Erythroblast (primary cell): ENCODE measurements at places on chromosomes 6 and 20.
A peak's percentile ranks its signal among the peaks of the same experiment; 100 is the strongest.

GRCh38 chr6:116019428-116019827, 41.3 kb downstream of the FRK start:
- DNase-seq, result no peak

- no peak for DNase-seq
Measured at GRCh38 chr6:142884214-142885035, 60.6 kb downstream of the HIVEP2 start.

DNA sequence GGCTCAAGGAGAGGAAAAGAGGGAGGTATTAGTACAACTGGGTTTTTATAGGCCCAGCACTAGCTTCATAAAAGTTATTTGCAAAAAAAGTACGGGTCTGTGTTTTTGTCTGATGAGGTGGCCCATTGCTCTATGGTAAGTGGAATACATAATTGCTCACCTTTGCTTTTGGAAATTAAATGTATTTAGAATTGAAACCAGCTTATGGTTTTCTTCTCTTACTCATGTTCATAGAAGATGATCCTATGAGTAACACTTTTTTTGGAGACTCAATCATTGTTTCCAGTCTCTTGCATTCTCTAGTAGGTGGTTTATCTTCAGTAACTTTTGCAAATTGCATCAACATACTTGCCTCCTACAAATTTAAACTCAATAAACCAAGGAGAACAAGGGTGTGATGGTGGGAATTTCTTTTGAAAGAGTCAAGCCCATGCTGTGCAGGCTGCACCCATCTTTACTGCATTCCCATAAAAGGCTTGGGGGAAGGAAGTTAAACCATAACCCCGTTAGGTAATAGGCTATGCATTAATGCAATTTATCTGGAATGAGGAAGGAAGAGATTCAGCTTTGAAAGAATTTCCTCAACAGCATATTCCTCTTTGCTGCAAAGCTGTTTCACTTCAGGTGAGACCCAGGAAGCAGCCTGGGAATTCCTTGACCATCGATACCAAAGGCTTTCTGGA, 48.5 kb upstream of the EDN1 start:
- DNase-seq, result no peak

DNA sequence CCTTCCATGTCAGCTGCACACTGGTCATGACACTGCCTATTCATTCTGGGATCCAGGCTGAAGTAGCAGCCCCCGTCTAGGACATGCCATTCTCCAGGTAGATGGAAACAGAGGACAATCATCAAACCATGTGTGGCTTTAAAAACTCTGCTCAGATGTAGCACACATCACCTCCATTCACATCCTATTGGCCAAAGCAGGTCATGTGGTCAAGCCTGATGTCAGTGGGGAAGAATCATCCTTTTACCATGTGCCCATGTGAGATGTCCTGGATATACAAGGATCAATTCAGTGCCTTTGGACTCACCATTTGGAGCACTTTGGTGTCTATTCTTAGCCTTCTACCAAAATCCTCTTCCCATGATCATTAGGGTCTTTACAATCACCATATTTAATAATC, 99.5 kb downstream of the CDC5L start:
- DNase-seq, result no peak

DNA sequence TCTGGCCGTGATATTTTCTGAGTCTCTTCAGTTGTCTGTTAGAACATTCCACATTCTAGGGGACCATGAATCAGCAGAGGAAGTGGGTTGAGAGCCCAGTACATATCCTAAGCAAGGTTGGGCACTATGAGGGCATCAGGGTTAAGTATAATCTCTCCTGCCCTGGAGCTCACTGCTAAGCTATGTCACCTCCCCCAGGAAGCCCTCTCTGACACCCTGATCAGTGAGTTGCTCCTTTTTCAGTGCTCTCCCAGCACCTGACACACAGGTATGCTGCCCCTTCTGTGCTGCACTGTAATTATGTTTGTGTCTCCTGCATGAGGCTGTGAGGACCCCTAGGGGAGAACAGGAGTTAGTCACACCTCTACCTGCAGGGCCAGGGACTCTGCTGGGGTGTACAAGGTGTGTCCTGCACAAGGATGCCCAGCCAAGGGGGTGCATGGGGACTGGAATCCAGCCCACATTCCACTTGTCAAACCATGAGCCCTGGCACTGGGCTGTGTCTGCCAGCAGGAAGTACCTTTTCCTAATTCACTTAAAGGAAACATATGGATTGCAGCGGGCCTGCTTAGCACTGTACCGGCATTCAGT, 3.9 kb downstream of the RAB44 start:
- DNase-seq, result no peak

DNA sequence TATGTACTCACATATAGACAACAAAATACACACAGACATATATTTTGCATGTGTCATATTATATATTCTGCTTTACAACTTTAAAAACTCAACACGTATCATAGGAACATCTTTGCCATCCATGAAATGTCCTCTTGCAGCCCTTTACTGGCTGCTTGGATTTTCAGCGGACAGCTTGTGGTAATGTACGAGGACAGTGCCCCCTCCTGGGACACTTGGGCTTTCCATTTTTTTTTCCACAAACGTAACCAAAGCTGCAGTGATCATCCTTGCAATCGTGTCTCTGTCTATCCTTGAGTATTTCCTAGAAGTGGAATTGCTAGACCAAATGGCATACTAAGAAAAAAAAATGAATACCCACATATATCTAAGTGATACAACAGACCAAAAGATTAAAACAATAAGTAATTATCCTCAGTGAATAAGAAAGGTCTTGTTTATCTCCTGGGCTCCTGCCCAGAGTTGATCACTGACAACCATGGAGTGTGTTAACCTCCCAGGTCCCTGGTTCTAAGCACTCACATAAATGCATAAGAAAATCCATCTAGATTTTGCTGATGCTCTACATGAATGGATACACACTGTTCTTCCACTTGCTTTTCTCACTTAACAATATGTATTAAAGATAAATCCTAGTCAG, 18.1 kb downstream of the BPI start:
- peak; percentile 42 for DNase-seq

- no peak for DNase-seq
Measured at GRCh38 chr6:12538881-12539357, 177.6 kb upstream of the PHACTR1 start.
